ENCODE measurements at places on chromosomes 12 and 14.

GRCh38 chr12:60184096-60184495 is 588.3 kb downstream of the SLC16A7 start:
- DNase-seq, result no peak

DNA sequence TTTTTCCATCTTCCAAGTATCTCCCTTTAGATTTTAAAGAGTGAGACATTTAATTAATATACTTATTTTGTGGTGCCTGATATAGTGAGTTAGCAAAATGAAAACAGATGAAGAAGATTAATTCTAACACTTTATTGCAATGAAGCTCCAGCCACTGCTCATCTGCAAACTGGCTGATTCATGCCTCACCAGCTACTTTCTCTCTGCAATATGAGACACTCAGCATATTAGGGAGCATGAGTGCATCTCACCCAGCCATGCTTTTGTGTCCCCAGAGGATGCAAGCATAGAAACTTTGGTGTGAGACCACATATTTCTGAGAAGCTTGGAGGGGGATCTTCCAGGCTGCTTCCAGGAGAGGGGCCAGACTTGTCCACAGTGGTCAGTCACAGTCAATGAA is 148.6 kb downstream of the BMP4 start:
- no peak for DNase-seq

GRCh38 chr12:47888153-47888819 is 16.5 kb downstream of the VDR start:
- DNase-seq, result no peak

GRCh38 chr14:101137234-101137633 is 233.7 kb upstream of the RTL1 start:
- no peak for DNase-seq

DNA sequence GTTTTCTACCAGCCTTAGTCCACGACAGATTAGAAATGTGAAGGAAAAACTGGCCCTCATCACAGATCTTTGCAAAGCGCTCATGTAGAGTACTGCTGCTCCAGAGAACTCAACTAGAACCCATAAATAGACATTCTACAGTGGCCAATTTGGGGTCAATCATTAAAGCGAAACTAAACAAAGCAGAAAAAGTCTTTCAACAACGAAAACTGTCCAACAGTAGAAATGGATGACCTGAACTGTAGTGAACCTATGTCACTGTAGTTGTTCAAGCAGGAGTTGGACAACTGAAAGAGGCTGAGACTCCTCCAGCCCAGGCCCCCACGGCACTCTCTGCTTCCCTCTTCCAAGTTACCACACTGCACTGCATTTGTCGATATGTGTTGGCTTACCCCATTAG is 472.6 kb downstream of the BCAT1 start:
- DNase-seq, result no peak

Measured in stimulated activated CD8-positive, alpha-beta memory T cell treated with anti-CD3 and anti-CD28 coated beads, Interleukin-7, amount 100 ng/mL, for 1 hour (primary cell).